RWPE1 (cell line): ENCODE measurements at places on chromosomes 12 and 14.

- DNase-seq: no peak
These were observed 59.4 kb upstream of the E2F7 start for GRCh38 chr12:77124767-77125166.

- DNase-seq: no peak
These were observed 79.1 kb downstream of the GRIP1 start for GRCh38 chr12:66599816-66600215.

- peak; percentile 56 for DNase-seq
These were observed 1194.8 kb downstream of the BCL11B start for GRCh38 chr14:98077176-98077575.

DNA sequence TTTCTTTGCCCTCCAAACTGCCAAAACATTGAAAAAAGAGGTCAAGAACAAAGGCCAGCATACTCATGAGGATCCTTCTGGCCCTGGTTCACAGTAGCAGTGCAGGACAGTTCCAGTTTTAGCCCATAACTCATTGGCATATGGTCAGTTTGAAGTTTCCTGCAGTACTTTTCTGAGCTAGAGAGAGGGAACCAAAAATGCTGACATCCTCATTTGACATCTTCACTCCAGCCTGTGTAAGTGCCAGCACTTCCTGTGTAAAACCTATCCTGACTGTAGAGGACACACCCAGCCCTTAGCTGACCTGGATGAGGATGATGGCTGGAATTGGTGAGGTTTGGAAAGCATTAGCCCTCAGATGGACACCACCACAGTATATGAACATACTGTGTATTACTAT is 84.1 kb downstream of the FGD4 start:
- no peak for DNase-seq

DNA sequence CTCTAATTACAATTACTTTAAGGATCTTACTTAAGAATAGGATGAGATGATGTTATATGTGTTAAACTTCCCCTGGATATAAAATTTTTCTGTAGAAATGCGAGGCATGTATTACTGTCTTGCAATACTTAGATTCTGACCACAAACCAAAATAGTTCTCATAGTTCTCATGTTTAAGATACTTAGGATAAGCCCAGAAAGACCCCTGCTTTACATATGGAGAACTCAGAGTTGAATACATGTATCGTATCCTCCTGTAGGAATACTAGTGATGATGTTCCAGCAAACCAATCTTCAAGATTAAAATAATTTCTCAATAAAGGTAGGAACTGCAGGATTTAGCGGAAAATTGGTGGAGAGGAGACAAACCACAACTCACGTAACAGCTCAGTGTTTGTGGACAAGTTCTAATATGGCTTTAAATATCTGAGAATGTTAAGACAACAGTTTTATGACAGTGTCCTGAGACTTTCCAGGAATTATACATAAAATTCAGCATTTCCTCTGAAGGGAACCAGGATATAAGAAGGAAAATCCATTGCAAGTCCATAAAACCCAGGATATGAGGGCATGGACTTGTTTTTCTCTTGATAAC is 114.7 kb upstream of the CRY1 start:
- DNase-seq: no peak
